ENCODE measurements at places on chromosomes 5 and 9.

DNA sequence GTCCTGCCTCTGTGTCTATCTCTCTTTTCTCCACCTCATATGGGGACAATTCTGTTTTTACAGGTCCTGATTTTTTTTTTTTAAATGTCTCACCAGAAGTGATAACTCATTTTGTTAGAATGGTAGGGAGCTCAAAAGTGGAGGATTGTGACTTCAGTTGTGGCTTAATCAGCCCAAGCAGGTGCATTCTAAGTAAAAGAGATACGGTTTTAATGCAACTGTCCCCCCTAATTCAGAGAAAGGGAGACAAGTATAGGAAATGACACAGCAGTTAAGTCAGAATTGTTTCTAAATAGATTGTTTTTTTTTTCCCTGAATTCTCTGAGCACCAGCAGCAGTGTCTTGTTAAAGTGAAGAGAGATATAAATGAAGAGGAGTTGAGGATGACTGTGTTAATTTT is 24.5 kb downstream of the MAST4 start:
- no peak for DNase-seq

- DNase-seq = no peak
Measured at GRCh38 chr9:120696551-120697230, 17.6 kb downstream of the MEGF9 start.

GRCh38 chr5:69341520-69342161 is 9.0 kb upstream of the CCDC125 start:
- no peak for DNase-seq

GRCh38 chr5:142514196-142514595 is 171.7 kb downstream of the FGF1 start:
- DNase-seq = no peak

GRCh38 chr5:80894083-80894482 is 66.1 kb upstream of the RASGRF2 start:
- no peak for DNase-seq

DNA sequence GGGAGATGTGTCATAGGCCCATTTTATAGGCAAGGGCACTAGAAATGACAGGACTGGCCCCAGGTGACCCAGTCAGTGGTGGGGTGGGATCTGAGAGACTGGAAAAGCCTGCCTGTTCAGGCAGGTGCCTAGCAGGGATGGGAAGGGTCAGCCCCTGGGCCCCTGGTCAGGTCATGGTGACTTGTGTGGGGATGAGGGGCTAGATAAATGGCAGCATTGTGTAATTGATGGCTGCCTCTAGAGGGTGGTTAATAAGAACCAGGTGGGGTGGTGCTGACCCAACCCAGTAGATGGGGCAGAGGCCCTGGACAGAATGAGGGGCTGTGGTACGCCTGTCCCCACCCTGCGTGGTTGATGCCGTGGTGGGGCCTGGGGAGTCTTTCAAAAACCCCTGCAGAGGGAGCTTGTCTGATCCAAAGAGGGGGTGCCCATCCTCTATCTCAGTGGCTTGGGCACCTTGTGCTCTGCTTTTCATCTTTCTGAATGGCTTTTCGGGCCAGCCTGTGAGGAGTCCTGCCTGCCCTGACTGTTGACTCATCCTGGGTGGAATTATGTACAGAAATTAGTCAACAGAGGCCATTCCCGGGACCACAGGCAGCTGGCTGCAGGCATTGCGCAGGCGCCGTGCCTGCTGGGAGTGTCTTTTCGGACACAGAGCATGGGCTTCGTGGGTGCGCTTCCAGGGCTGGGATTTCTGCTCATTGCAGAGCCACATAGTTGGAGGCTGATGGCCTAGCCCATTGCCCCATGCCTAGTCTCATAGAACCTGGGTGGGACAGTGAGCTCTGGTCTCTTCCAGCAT is 93.6 kb upstream of the PITX1 start:
- DNase-seq = no peak

DNA sequence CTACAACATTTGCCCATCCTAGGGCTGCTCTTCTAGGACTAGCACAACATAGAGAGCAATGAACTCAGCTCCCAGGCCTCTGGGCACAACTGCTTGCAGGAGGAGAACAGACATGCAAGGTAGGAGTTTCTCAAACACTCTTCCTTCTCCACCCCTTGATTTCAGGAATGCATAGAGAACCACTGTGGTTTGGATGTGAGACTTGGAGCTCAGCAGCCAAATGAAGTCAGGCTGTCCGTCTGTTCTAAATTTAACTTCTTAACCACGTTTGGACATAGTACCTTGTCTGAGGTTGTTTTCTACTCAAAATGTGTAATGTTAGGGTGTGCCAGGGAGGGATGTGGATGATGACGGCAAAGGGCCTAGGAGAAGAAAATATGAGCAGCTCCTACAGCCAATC is 515.1 kb upstream of the TNC start:
- no peak for DNase-seq

GRCh38 chr5:147179562-147180147 is 55.2 kb upstream of the STK32A start:
- DNase-seq = no peak

- DNase-seq = no peak
Measured at GRCh38 chr5:142110046-142110531, 1.5 kb downstream of the NDFIP1 start.

- no peak for DNase-seq
Measured at GRCh38 chr5:56549096-56549886, 266.1 kb upstream of the MAP3K1 start.

- no peak for DNase-seq
Measured at GRCh38 chr5:74262544-74263207, 377.9 kb downstream of the ENC1 start.

DNA sequence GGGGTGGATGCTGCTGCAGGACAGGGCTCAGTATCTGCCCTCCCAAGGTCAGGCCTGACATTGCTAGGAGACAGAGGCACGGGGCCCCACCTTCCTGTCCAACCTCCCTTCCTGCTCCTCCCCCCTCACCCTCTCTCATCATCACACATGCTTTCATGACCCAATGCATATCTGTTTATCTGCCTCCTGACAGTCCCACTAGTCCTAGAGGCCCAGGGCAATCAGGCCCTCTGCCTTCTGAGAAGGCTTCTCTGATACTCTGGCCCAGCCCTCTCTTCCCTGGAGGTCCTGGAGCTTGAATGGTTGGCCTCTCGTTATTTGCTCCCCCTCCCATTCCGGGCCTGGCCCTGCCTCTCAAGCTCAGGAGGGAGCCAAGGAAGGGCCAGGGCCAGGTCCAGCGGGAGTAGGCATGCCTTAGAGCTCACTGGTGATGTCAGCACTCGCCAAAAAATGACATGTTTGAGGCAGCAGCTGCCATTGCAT is 90.6 kb upstream of the SAP30L start:
- DNase-seq = no peak

DNA sequence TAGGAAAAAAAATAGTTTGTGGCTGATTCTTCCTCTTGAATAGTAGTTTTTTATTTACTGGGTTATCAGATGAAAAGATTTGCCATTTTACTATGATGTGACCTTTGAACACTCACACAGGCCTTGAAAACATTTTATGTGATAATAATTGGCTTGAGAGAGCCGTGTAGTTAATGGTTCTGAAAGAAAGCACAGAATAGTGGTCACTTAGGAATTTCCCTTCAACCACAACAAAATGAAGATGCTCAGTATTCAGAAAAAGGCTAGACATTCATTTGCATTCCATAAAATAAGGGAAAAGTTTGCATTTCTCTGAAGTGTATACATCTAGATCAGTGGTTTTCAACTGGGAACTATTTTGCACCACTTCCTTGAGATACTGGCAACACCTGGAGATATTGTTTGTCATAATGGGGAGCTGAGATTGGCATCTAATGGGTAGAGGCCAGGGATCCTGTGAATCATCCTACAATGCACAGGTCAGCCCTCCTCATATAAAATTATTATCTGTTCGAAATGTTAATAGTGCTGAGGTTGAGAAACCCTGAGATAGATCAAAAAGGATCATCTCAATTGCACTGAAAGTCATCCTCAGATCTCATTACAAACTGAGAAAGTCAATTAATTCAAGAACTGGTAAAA is 446.4 kb upstream of the CCNG1 start:
- DNase-seq = no peak

DNA sequence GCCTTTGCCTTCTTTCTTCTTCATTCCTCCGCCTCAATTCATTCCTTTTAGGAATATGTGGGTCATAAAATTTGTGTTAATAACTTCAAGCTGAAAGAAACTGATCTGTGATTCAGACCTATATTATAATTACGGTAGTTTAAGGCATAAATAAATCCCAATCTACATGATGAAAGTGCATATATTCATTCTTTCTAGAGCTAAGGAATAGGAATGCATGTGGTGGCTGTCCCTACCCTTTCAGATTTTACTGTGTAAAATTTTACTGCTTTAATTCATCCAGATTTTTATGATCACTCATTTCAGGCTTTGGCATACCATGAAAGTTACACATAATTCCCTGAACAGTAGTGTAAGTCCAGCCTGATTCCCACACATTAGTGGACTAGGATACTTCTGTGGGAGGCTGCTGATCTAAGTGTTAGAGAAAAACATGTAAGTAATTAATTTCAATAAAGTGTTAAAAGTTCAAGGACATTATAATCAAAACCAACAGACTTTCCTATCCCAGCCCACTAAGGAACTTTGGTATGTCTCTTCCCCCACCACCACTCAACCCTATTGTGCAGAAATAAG is 83.1 kb downstream of the HINT1 start:
- no peak for DNase-seq

DNA sequence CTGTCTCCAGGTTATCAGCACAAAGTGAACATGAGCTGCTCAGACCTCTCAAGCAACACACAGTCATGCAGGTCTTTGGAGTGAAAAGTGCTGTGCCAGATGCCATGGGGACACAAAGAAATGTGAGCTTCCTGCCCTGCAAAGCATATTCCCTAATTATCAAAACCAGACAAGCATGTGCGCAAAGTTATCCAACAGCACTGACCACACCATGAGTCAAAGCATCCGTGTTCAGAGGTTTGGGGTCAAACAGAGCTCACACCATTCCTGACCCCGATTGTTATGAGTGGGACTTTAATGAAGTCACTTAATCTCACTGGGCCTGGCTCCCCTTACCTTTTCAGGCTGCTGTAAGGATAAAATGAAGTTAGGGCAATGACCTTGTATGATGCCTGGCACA is 138.5 kb downstream of the SLIT3 start:
- no peak for DNase-seq

- DNase-seq = no peak
Measured at GRCh38 chr5:148469501-148469935, 85.8 kb downstream of the FBXO38 start.

- DNase-seq = no peak
Measured at GRCh38 chr5:79021753-79022152, 36.6 kb upstream of the ARSB start.

- DNase-seq = no peak
Measured at GRCh38 chr5:2157372-2157771, 274.6 kb upstream of the IRX4 start.

- DNase-seq = no peak
Measured at GRCh38 chr9:7813030-7813429, 13.5 kb upstream of the DMAC1 start.

- DNase-seq = no peak
Measured at GRCh38 chr9:36056896-36057295, 20.2 kb downstream of the RECK start.

DNA sequence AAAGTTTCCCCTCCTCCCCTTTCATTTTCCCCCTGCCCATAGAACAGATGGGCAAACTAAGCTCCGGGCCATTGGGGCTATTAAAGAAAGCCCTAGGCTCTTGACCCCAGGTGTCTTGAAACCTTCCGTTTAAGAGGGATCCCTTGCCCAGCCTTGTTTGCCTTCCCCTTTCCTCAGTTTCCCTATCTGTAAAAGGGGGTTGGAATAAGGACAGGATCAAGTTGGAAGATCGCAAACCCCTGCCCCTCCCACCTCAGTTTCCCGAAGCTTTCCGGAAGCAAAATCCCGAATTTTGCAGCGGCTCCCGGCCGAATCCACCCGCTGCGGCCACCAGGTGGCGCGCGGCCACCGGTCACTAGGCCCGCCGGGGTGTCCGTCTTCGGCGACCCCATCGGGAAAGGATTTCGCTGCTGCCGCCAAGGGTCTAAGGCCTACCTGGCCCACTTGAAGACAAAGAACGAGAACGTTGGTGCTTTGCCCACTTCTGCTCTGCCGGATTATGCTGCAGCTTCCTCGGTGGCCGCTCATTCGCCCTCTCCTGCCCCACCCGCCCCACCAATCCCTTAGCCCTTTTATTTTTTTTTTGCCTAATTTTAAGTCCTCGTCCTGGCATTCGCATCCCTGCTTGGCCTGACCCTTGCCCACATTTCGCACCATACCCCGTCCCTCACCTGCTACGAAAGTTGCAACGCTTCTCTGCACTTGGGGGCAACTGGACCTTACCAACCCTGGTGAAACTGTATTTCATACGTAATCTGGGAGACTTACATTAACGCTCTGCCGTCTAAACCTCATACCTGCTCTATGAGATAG is 962 bp upstream of the NR6A1 start:
- peak; percentile 13 for DNase-seq

DNA sequence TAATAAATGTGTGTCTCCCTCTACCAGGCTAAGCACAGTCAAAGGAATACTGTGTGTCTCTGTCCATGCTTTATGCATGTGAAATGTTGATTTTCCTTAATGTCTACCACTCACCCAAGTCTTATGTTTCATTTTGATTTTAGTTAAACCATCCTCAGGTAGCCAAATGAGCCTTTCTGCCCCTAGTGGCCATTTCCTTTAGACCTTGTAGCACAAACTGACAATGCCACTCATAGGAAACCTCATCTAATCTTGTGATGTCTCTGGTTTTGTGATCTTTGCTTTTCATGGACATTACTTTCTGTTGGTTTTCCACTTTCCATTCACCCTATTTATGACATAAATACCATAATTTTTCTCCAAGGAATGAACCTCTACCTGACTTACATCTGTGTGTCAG is 820.8 kb downstream of the MAT2B start:
- no peak for DNase-seq

DNA sequence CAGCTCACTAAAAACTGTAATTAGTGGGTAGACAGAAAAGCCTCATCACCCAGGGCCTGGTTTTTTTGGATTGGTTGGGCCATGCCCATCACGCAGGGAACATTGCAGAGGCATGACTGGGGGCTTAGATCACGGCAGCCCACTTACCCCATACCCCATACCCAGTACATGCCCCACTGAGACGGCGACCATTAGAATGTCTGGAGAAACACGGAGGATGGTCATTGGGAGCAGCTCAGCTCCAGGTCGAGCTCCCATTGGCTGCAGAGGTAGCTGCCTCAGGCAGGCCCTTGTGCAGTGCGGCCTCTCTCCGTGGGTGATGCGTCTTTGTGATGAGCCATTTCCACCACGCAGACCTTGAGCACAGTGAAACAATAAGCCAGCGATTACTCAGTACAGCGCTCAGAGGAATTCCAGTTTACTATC is 204.0 kb downstream of the GADD45G start:
- no peak for DNase-seq

GRCh38 chr5:41695920-41696582 is 174.2 kb downstream of the OXCT1 start:
- DNase-seq = no peak

GRCh38 chr5:171989276-171989675 is 17.2 kb downstream of the FBXW11 start:
- no peak for DNase-seq

Measured in stimulated activated CD8-positive, alpha-beta memory T cell treated with anti-CD3 and anti-CD28 coated beads, Interleukin-7, amount 100 ng/mL, for 4 hours (primary cell).